ENCODE measurements at places on chromosomes 6 and 20.

- no peak for DNase-seq
These were observed 55.0 kb downstream of the ALDH5A1 start for GRCh38 chr6:24549674-24550353.

- peak; percentile 26 for DNase-seq
These were observed at the start of gene RIPPLY2 for GRCh38 chr6:83853178-83854000. Gene RIPPLY2, plus strand, starts transcription at chr6:83853360. Its CDS starts 57 bp downstream, at chr6:83853417.

DNA sequence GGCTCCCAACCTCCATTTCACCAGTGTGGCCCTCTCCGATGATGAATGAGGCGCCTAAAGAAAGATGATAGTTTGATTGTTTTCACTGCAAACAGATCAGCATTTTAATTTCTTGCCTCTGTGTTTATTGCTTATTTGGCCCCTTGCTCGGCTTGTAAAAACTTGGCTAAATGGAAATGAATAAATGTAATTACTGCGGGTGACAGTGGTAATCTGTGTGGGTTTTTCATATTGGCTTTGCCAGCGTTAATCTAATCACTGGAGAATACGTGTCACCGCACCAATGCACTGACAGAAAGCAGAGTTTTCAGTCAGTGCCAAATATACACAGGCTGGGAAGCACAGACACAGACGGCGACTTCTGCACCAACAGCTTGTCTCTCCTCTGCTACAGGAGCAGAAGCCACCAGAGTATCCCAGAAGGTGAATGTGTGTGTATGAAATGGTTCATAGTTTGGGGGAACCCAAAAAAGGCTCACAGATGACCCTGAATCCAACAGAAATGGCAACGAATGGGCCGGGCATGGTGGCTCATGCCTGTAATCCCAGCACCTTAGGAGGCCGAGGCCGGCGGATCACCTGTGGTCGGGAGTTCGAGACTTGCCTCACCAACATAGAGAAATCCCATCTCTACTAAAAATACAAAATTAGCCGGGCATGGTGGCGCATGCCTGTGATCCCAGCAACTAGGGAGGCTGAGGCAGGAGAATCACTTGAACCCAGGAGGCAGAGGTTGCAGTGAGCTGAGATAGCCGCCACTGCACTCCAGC lies 534.0 kb downstream of the PKHD1 start:
- DNase-seq, result no peak

DNA sequence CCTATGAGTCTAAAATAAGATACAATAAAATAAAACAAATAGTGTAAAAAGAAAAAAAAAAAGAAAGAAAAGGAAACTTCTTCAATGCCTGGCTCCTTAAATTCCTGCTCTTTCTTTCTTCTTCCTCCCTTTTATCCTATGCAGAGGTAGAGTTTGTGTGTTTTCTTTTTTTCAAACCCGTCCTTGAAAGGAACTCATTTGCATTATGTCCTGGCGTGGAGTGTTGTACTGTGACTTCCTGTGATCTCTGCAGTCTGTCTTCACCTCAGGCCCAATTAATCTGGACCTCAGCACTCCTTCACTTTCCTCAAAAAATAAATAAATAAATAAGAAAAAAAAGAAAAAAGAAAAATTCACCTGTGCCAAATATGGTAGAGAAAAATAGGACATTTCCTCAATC lies 541.9 kb upstream of the SPTLC3 start:
- DNase-seq, result no peak

Data from fibroblast of skin of back (primary cell).